ENCODE measurements at places on chromosomes 12 and 14.
A peak's percentile ranks its signal among the peaks of the same experiment; 100 is the strongest.

GRCh38 chr12:73817161-73817560, 720.5 kb upstream of the ATXN7L3B start:
- DNase-seq, result no peak

- peak; percentile 52 for DNase-seq
Measured at GRCh38 chr14:104137297-104138097, 890 bp upstream of the KIF26A start.

DNA sequence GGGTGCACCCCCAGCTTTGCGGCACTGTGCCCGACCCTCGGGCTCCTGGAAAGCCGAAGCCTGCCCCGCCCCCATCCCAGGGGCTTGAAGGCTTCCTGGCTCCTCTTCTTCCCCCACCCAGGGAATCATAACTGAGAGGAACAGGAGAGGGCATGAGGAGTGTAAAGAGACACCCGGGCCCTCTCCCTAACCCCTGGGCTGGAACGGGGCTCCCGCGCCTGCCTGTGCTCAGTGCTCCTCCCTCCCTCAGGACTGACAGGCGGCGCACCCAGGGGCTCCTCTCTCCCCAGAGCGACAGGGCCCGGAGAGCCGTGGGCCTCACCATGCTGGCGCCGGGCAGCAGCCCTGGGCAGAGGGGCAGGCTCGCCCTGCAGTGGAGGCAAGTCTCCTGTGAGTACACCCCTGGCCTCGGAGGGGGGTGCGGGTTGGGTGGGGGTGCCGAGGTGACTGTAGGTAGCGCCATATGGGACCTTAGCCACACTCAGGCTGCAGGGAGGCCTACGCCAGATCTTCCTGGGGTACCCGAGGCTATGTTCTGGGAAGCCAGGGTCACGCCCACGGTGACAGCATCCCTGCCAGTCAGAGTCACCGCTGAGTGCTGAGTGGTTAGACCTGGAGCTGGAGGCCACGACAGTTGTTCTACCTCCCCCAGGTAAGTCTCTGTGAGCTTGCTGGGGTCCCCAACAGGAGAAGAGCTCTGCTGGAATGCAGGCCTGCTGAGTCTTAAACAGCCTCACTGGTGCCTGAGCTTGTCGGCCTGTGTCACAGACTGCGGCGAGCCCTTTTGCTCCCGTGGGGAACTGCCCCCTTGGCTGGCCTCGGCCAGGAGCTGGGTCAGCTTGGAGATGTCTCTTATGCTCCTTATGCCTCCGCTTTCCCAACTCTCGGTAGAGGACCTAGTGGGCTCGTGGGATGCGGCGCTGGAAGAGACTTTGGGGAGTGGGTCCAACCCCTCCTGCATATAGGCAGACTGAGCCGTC, 7.8 kb downstream of the LRTM2 start:
- no peak for DNase-seq

- no peak for DNase-seq
Measured at GRCh38 chr12:4809013-4809448, 88.8 kb downstream of the GALNT8 start.

- DNase-seq, result no peak
Measured at GRCh38 chr14:101301011-101301410, 260.3 kb upstream of the DIO3 start.

DNA sequence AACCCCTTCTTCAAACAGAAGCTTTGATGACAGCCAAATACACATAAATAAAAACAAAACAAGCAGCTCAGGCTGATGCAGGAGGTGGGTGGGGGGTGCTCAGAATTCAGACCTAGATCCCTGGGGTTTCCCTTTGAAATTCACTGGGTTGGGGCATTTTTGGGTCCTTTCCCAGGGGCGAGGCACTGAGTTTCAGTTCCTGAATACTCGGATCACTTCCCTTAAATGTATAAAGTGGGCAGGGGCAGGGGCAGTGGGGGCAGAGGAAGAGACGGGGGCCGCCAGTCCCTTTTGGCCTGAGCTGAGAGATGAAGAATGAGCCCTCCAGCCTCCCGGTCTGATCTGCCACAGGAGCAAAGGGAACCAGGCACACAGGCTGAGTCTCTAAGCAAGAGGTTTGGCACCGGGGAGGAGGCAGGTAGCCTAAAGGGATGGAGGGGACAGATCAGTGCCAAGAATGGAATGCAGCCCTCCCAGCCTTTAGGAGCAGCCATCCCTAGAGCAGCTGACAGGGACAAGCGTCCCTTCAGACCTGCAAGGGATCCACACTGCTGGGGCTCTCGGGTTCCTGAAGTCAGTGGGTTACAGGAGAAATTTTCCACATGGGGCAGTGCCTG, 20.3 kb downstream of the KDM2B start:
- DNase-seq, result peak; percentile 57

- no peak for DNase-seq
Measured at GRCh38 chr14:49479432-49479831, 106.7 kb downstream of the RPS29 start.

- DNase-seq, result no peak
Measured at GRCh38 chr14:91316761-91317160, 72.3 kb upstream of the GPR68 start.

DNA sequence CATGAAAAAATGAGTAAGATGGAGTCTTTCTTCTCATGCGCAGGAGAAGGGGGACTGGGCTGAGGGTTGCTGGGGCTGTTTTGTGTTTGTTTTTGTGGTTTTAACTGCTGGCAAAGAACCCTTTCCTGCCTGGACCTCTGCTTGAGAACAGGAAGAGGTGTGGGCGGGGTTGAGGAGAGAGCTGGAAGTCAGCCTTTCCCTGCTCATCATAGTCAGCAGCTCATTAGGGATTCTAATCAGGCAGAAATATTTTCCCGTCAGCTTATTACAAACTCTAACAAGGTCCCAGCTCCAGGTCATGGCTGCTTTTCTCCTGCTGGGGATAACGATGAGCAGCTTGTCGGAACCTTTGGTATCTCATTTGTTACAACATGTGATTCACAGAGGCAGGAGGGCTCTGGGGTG, 185.0 kb upstream of the NRXN3 start:
- no peak for DNase-seq

GRCh38 chr14:22982477-22983245, at the start of gene AJUBA:
AJUBA (minus strand) TSS chr14:22982551; CDS start chr14:22982266, 285 bp downstream.
- DNase-seq, result peak; percentile 92

DNA sequence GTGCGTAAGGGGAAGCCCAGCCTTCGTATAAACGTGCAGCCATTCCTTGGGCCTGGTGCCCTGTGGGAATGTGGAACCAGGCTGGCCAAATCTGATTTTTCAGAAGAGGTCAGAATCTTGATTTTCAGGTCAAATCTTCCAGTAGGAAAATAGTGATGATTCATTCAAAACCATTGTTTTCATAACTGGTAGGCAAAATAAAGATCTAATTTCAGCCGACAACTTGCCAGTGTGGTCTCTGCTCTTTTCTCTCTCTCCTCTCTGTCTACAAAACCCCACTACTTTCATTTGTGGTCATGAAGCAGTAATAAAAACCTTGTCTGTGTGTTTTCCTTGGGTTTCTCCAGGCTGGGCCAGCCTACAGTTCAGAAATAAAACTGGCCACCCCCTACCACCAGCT, 135.1 kb downstream of the RBM19 start:
- DNase-seq, result no peak

DNA sequence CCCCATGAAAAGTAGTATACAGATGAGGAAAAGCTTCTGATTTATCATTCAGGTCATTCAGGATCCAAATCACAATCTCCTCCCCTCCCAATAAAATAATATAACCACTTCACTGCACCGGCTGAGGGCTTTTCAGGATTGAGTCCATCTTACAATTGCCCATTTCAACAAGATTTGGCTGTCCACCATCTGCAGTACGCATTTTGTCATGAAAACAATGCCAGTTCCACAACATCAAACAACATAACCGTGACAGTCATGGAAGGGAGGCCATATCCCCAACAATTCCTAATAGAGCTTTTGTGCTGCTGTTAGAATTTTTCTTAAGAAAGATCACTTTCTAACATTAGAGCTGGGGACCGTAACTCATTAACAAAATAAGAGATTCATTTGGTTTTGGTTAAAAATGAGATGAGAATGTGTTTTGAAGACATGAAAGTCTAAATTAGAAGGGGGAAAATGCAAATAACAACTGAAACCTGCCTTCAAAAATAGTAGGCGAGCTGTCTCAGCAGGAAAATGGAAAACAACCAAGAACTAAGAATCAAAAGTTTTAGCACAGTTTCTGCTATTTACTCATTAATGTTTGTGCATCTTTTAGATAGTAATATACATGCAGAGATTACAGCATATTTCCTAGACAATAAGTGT, 38.3 kb upstream of the TMTC2 start:
- no peak for DNase-seq

- DNase-seq, result no peak
Measured at GRCh38 chr12:104406164-104406563, 50.6 kb upstream of the CHST11 start.

DNA sequence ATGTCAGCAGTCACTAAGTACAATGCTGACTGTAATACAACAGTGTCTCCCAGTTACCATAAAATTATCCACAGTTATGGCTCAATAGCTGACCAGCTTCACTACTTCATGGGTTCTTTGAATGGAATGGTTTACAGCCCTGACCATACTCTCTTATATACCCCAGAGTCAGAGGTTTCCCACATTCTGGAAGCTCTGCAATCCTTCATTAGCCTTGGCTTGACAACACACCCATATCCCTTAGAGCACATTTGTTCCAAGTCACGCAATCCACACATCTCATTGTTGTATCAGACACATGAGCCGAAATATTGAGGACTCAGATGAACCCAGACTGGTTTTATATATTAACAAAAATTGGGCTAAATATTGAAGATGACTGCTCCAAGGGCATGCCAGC, 209.4 kb upstream of the PLXNC1 start:
- DNase-seq, result no peak

DNA sequence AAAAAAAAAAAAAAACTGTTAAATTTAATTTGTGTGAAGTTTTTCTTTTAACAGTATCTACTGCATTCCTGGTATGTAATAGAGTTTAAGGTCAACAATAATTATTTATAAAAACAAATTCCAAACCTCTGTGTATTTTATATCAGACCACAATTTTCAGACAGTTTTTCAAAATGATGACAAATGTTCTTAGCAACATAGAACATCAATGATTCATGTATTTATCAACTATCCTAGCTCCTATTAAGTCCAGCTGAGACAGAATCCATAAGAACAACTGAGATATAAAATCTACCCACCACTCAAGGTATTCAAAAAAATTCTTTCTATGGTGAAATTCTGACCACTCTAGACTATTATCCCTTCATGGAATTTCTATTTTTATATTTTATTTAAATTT, 144.5 kb downstream of the EPS8 start:
- DNase-seq, result no peak

DNA sequence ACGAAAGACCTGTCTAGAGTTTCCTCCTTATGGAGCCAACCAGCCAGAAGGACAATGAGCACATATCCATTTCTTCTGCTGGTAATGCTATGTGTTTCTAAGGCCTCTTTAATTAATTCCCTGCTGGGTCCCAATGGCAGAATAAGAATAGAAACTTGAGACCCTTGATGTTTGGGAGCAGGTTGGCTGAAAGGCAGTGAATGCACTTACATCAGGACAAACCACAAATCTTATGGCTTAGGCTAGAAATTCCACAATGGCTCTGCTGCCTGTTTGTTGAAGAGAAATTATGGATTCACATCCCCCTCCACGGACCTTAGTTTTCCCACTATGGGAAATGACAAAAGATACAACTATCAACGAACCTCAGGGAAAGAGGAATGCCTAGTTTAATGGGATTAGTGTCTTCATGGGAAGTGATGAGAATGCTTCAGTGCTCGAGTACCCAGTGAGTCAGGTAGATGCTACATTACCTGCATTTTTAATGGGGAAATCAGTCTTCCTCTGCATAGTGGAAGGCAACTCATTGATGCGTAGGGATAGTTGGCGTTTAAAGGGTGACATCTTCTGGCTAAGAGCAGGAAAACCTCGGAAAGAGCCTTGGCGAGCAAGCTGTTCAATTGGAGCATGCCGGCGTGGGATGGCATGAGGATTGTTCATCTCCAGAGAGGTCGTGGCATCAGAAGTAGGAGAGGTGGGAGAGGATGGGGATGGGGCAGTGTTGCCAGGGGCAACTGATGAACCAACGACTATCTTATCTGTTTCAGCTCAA, 46.5 kb downstream of the PAPLN start:
- no peak for DNase-seq

- no peak for DNase-seq
Measured at GRCh38 chr12:122942637-122943036, 23.6 kb downstream of the ABCB9 start.

DNA sequence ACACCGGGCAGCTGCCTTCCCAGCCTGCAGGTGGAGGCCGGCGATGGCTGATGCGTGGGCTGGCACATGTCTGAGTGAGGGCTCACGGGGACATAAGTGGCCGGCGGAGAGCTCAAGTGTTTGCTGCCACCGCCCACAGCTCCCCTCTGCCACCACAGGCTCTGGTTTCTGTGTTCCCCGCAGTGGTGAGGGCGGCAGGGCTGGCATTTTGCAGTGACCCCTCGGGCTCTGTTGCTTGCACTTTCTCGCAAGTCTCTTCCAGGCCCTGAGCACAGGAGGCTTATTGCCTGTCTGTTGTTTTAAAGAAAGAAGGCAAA, 271.0 kb upstream of the RTL1 start:
- DNase-seq, result no peak

DNA sequence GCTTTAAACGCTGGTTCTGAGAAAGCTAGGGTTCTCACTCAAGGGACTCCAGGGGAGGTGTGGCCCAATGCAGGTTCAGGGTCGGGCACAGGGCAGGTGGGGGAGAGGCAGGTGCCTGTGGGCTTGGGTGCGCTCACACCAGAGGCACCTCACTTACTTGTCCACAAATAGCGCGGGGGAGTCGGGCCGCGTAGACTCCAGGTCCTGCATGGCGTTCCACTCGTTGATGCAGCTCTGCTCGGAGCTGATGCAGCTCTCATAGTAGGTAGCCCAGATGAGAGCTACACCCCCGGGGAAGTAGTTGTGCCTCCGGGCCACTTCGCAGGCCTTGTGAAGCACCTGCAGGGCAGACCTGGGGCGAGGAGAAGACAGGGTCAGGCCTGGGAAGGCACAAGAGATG, 49.9 kb downstream of the SSH1 start:
- no peak for DNase-seq

Data from NB4 (cell line).